ENCODE measurements at places on chromosomes 7 and 10. TPM values are rescaled to one million over a fixed set of nuclear protein-coding genes. Genes with fewer than 3 reads are reported as not detected.

The SPDYE5 gene
- total RNA-seq, result not detected

The LSM8 gene
- total RNA-seq, result 15.6 TPM

The FGF8 gene
- not detected for total RNA-seq

The VWA2 gene
- not detected for total RNA-seq

The PNLIPRP3 gene
- not detected for total RNA-seq

The AKR1C4 gene
- total RNA-seq, result not detected

The TMEM270 gene
- total RNA-seq, result not detected

DNA sequence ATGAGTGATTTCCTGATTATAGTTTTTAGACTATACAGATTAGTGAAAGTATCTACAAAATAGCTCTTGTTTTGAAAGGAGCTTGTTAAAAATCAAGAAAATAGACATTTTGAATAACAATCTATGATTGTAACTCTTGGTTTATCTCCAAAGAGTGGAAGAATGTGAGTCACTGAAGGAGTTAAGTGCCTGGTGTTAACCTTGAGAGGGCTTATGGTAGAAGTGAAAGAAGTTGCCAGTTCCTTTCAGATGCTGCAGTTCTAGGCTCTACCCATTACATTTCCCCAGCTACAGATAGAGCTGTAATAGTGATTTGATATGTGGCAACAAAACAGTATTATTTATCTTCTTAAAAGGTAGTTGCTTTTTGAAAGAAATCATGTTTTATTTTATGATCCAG is 12.7 kb downstream of the NRBF2 start:
- DNase-seq, result no peak

- no peak for DNase-seq
Measured at GRCh38 chr7:106329971-106330733, 45.4 kb upstream of the NAMPT start.

- DNase-seq, result no peak
Measured at GRCh38 chr10:12225444-12225843, 29.5 kb downstream of the CDC123 start.

DNA sequence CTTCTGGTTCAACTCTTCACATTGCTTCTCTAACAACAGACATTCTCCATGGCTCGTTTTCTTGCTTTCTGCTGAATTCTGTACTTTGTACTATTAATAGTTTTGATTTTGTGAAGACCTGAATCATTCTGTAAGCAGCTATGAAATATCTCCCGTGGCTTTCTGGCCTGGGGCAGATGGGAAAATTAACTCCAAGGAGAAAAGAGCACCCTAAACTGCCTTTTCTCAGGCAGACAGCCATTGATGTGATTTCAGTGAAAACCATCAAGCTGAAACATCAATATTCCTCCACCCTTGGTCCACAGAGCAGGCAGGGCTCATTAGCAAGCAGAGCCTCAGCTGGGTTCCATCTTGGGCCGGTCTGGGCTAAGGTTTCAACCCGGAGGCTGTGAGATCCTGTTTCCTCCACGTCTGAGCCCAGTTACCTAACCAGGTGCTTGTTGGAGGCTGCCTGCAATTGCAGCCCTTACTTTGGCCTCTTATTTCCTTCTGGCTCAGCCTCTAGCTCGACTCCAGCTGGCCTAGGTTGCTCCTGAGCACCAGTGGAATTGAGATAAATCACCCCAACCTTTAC is 21.1 kb upstream of the EZH2 start:
- peak; percentile 38 for DNase-seq

GRCh38 chr10:74490551-74490950 is 335.8 kb upstream of the KAT6B start:
- DNase-seq, result no peak

- no peak for DNase-seq
Measured at GRCh38 chr10:66483966-66484365, 441.9 kb upstream of the LRRTM3 start.

DNA sequence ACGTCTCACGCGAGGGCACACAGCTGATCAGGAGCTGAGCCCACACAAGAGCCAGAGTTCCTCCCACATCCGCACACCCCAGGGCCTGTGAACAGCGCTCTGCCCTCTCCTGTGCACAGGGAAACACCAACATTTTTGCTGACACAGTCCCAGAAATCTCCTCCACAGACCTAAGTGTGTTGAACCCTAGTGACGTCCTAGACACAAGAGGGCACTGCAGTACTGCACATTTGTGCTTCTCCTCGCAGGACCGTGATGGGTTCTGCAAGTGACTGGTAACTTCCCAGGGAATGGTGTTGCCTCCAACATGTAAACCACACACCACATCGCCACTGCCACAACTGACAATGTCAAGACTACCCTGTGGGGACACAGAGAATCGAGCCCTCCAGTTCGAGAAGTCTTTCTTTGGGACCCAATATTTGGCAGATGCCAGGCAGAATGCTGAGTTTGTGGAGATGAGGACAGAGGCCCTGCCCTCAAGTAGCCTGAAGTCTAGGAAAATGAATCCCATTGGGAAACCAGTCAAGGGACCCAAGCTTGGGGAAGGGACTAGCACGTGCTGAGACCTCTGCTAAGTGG is 170.3 kb downstream of the PAXIP1 start:
- no peak for DNase-seq

DNA sequence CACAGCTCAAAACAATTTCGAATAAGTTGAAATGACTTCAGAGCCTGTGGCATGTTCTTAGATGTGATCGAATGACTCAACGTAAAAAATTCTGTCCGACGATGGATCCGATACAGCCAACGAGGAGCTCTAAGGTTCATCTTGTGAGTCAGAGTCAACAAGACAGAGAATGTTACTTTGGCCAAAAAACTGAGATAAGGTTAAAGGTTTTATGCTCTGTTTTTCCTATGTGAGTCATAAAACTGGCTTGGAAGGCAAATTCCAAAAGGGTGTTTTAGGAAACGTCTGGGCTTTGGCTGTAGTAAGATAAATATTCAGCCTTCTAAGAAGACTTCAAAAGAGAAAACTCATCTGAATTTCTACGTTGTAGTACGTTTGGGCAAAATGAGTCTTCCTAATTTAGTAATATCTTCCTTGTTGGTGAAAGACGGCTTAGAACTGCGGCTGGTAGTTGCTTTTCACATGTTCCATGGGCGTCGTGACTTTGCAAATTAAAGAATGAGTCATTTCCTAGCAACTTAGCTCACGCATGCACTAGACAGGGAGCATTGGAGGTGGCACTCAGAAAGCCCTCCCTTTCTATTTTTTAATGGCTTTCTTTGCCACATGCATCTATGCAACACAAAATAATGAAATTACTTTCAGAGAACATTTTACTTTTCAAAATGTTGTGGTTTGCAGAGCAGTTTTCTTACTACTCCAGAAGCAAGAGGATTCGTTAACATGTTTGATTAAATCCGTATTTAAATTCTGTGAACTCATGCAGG is 28.2 kb downstream of the PFKP start:
- no peak for DNase-seq

GRCh38 chr7:2008936-2009540 is 223.7 kb downstream of the MAD1L1 start:
- peak; percentile 78 for DNase-seq

DNA sequence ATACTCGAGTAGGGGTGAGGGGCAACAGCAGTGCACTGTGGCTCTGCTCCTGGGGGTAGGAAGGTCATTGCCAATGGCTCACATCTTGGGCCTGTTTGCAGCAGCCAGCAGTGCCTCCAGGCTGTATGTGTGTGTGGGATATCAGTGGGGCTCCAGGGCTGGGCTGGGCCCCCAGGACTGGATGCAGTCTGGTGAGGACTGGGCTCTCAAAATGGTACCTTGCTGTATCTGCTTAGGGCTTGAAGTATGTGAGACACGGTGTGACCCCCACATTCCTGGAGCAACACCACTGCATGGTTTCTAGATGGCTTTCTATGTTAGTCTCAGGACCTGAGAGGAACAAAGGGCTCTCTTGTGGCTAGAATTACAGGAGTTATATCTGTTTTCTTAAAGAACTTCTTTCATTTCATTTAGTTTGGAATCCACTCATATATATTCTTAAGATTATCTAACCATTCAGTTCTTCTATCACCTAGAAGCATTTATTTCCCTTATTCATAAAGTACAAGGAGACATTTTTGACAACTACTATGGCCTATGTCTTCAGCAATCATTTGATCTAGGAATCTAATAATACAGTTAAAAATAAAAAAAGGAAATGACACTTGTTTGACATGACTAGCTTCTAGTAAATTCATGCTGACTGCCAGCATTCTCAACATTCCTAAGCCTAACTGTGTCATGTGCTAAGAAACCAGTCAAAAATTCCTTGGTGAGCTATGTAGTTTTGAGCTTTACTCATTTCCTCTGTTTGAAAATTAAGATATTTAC is 443.2 kb upstream of the SEMA3A start:
- DNase-seq, result no peak
